Gastrocnemius medialis (tissue), 4 donors: ENCODE measurements at places on chromosomes 11 and 22.
A peak's percentile ranks its signal among the peaks of the same experiment; 100 is the strongest.

- no peak overlapping the region for H3K4me3 ChIP-seq
- H3K27ac ChIP-seq, result no peak overlapping the region
- DNase-seq, result no peak
- H3K36me3 ChIP-seq, result no peaks in the 10 kb centered on the region
- no peaks in the 10 kb centered on the region for H3K27me3 ChIP-seq
- H3K4me1 ChIP-seq, result peaks cover 12% of the 10 kb centered on the region
Measured at GRCh38 chr22:28429711-28430110, 249.9 kb downstream of the TTC28 start.

- H3K36me3 ChIP-seq, result no peaks in the 10 kb centered on the region
- H3K27ac ChIP-seq, result no peak overlapping the region
- DNase-seq, result peak; percentile 5
- H3K27me3 ChIP-seq, result no peaks in the 10 kb centered on the region
- no peak overlapping the region for H3K4me3 ChIP-seq
Measured at GRCh38 chr11:2691991-2692875, 7.6 kb downstream of the KCNQ1OT1 start.

DNA sequence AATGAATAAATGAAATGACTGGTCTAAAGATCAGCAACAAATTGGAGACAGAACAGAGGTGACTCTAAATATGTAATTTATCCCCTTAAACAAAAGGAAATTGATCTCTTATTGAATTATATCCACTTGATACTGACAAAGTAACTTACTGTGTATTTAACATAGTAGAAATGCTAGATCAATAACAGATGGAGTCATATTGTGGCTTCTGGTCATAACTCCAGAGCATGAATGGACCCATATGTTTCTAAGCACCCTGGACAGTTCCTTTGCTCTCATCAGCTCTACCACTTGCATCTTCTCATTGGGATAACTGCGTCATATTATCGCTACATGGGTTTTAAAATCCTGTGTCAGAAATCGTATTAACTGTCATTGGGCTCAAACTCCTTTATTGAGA is 222.3 kb downstream of the ETS1 start:
- H3K4me1 ChIP-seq, result peaks cover 4% of the 10 kb centered on the region
- no peak overlapping the region for H3K4me3 ChIP-seq
- no peaks in the 10 kb centered on the region for H3K27me3 ChIP-seq

- H3K27me3 ChIP-seq, result no peaks in the 10 kb centered on the region
- no peaks in the 10 kb centered on the region for H3K36me3 ChIP-seq
- H3K27ac ChIP-seq, result peak overlapping the region; percentile 41
- DNase-seq, result no peak
- H3K4me1 ChIP-seq, result no peaks in the 10 kb centered on the region
Measured at GRCh38 chr11:34234086-34234740, 123.6 kb downstream of the ABTB2 start.

DNA sequence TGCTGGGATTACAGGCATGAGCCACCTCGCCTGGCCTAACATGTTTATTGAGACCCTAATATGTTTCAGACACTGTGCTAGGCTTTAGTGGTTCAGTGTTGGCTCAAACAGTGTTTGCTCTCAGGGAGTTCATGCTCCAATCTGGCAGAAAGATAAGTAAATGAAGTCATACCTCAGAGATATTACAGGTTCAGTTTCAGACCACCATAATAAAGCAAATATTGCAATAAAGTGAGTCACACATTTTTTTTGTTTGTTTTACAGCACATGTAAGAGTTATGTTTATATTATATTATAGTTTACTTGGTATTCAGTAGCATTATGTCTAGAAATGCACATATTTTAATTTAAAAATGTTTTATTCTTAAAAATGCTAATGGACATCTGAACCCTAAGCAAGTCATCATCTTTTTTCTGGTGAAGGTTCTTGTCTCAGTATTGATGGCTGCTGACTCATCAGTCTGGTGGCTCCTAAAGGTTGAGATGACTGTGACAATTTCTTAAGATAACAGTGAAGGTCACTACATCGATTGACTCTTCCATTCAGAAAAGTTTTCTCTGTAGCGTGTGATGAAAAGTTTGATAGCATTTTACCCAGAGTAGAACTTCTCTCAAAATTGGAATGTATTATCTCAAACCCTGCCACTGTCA is 243.0 kb upstream of the ANO5 start:
- H3K27ac ChIP-seq, result no peak overlapping the region
- H3K27me3 ChIP-seq, result no peaks in the 10 kb centered on the region
- no peak for DNase-seq
- no peaks in the 10 kb centered on the region for H3K4me1 ChIP-seq

- H3K27me3 ChIP-seq, result no peaks in the 10 kb centered on the region
- H3K4me1 ChIP-seq, result no peaks in the 10 kb centered on the region
- no peak for DNase-seq
Measured at GRCh38 chr22:22576989-22577427, 17.9 kb upstream of the PRAME start.

DNA sequence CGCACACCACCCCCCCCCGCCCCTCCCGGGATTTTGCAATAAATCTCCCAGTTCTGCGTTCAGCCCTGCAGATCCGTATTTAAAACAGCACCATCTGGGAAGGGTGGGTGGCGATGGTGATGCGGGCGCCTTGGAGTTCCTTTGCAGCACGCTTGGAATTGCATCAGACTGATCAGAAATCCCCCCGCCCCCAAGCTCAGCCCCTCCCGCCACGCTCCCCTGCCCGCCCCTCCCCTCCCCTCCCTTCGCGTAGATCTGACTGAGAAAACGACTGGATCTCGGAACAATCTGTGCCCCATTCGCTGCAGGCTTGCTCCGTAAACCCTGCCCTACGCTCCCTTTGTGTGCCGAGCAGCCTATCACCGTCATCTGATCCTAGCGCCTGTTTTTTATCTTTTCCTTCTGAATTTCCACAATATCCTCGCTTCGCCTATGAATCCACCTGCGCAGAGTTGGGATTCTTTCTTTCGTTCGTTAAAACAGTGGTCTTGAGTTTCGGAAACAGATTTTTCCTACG is 18.1 kb upstream of the BDNF start:
- H3K4me1 ChIP-seq, result peaks cover 10% of the 10 kb centered on the region
- H3K4me3 ChIP-seq, result peak overlapping the region; percentile 35
- no peaks in the 10 kb centered on the region for H3K36me3 ChIP-seq
- H3K27ac ChIP-seq, result no peak overlapping the region
- peaks cover 75% of the 10 kb centered on the region for H3K27me3 ChIP-seq

GRCh38 chr11:72951888-72952287 is 137.7 kb downstream of the ATG16L2 start:
- DNase-seq, result no peak
- no peak overlapping the region for H3K4me3 ChIP-seq
- no peak overlapping the region for H3K27ac ChIP-seq
- no peaks in the 10 kb centered on the region for H3K27me3 ChIP-seq

- no peaks in the 10 kb centered on the region for H3K4me1 ChIP-seq
- H3K27ac ChIP-seq, result no peak overlapping the region
- no peaks in the 10 kb centered on the region for H3K36me3 ChIP-seq
- no peak for DNase-seq
Measured at GRCh38 chr11:45440111-45440510, 154.0 kb upstream of the SYT13 start.

DNA sequence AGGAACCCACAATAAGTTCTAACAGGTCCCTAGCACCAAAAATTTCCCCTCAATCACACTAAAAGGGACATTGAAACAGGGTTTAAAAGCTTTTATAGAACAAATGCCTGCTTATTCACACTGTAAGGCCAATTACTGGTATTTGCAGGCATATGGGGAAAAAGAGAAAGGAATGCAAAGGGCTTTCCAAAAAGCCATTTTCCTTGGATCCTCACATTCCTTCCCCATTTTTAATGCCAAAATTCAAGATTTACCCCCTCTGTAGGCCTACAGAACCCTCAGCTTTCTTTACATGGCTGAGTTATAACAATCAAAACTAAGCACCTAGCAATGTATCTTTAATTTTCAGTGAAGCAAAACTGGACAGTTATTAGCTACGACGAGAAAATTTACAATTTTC is 102.0 kb downstream of the SBF2 start:
- H3K27ac ChIP-seq, result no peak overlapping the region
- no peaks in the 10 kb centered on the region for H3K27me3 ChIP-seq
- no peaks in the 10 kb centered on the region for H3K4me1 ChIP-seq
- H3K4me3 ChIP-seq, result no peak overlapping the region

- H3K4me1 ChIP-seq, result no peaks in the 10 kb centered on the region
- DNase-seq, result no peak
- H3K27me3 ChIP-seq, result no peaks in the 10 kb centered on the region
Measured at GRCh38 chr11:109237636-109238035, 184.4 kb upstream of the C11orf87 start.
